ENCODE measurements at places on chromosomes 3 and 15.

- DNase-seq: no peak
These were observed 33.9 kb downstream of the PLA2G4D start for GRCh38 chr15:42060477-42060763.

GRCh38 chr3:127035677-127036076 lies 52.8 kb downstream of the PLXNA1 start:
- DNase-seq: peak; percentile 93

- DNase-seq: no peak
These were observed 80.4 kb upstream of the LRIG1 start for GRCh38 chr3:66581256-66581655.

DNA sequence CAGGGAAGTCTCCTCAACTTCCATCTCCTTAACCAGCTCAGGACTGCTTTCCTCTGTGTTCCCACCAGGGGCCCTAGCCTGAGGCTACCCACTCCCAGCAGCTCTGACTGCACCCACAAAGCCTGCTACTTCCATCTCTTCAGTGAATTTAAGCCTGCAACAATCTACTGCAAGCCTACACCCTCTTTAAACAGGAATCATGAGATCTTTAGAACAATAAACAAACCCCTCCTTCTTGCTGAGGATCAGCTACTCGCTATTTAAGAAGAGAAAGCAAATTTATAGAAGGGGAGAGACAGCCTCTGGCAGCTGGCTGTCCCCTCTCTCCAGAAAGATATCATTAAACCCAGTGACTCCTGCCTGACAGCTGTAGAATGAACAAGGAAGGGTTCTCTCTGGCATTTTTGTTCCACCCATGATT lies 51.9 kb downstream of the ARHGAP31 start:
- peak; percentile 49 for DNase-seq

GRCh38 chr15:72784456-72784876 lies 908 bp upstream of the ADPGK start:
- DNase-seq: no peak
